ENCODE measurements at places on chromosomes 4 and X.
A peak's percentile ranks its signal among the peaks of the same experiment; 100 is the strongest.

GRCh38 chr4:17981063-17981462 lies 40.5 kb downstream of the LCORL start:
- DNase-seq = no peak

GRCh38 chr4:186132577-186133242 lies 28.2 kb downstream of the FAM149A start:
- peak; percentile 68 for DNase-seq

DNA sequence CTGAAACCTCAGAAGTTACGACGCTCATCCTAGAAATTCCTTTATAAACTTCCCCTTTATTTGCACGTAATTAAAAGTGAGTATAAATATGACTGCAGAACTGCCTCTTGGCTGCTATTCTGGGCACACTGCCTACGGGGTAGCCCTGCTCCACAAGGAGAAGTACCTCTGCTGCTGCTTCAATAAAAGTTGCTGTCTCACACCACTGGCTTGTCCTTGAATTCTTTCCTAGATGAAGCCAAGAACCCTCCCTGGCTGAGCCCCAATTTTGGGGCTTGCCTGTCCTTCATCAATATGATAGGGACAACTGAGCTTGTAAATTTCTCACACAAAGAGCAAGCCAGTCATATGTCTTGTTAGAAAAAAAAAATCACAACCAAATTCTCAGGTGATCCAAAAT lies 115.8 kb downstream of the VEGFC start:
- DNase-seq = no peak

DNA sequence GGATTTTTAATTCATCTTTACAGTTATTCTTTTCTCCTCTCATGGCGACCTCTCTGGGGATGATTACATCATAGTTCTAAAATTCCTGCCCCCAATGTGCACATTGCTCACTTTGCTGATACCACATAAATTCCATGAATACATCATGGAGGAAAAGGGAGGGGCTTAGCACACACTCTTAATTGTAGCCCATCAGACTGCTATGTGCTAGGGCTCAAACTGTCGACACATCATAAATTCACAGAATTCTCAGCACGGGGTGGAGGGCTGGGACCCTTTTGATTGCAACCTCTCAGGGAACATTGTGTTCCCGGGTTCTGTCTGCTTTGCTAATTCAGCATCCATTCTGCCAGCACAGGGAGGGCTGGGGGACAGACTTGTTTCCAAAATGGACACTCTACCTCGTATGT lies 592.9 kb downstream of the BCOR start:
- DNase-seq = no peak

- no peak for DNase-seq
These were observed 84.3 kb downstream of the NBDY start for GRCh38 chrX:56813318-56813837.

DNA sequence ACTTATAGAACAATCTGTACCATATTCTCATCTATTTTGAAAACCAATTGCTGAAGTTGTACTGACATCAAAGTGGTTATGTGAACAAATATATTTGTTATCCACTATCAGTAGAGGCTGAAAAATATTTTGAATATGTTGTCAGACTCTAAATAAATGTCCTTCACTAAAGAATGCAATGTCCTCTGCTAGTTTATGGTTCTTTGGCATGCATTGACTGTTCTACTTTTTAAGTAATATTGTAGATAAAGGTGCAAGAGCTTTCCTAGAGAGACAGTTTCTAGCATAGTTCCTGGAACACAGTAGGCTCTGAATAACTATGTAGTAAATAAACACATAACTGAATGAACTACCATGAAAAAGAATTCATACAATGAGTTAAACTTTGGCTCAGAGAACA lies 18.2 kb upstream of the COX7B2 start:
- DNase-seq = no peak

GRCh38 chrX:8083286-8083685 lies 87.8 kb downstream of the VCX2 start:
- DNase-seq = no peak

- DNase-seq = peak; percentile 77
These were observed 23.2 kb upstream of the AASDH start for GRCh38 chr4:56410247-56411062.

DNA sequence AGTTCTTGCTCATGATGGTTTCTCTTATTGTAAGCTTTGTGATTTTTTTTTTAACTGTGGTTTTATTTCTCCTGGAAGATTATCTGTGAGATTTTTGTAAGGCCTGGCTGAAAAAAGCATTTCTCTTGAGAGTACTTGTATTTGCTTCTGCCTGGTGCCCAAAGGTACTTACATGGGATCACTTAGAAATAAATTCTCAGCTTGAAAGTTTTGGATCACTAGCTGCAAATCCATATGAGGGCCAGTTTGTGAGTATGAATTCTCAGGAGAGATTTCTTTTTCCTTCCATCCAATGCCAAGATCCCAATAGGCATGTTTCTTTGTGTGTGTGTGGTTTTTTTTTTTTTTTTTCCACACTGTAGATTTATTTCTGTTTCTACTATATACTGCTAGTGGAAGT lies 1884.7 kb upstream of the PCDH7 start:
- no peak for DNase-seq

GRCh38 chrX:1531096-1531890 lies 5.7 kb downstream of the P2RY8 start:
- DNase-seq = no peak

DNA sequence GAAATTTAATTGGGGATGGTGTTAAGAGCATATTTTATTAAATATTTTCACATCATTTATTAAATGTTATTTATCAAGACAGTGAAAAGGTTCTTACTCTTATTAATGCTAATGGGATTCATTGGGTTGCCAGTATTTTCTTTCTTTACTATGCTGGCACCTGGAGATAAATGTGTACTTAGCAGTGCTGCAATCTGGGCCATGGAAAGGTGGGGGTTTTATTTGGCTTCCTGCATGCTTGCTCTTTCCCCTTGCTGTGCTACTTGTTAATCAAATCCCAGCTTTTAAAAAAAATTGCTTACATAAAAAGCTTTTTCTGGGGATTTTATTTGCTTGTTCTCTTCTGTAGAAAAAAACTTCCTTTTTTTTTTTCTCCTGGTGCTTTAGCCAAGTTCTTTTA lies 48.3 kb downstream of the ZAR1 start:
- DNase-seq = no peak

GRCh38 chrX:71111141-71111843 lies at the start of gene IL2RG:
IL2RG (minus strand) TSS chrX:71111577; CDS start chrX:71111539, 38 bp downstream.
- peak; percentile 45 for DNase-seq

GRCh38 chrX:130083107-130083490 lies 27.2 kb downstream of the ELF4 start:
- DNase-seq = no peak

DNA sequence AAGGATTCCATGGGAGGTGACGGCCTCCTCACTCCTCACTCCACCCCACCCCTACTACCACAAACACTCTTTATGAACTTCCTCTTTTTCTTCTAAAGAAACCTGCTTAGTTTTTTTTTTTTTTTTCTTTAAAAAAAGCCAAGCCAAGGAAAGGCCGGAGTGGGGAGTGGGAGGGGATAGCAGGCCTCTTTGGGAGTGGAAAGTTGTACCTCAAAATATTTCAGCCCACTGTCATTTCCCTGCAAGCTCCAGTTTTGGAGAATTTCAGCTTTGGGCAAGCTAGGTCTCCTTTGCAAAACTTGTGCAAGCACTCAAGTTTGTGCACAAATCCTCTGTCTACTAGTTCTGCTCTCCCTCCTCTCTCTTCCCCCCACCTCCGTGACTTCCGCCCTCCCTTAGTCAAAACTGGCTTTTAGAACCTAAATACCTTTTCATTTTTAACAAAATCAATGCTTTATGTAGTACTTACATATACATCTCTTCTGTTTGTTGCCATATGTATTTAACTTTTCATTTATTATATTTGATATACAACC lies 512 bp upstream of the ANTXR2 start:
- DNase-seq = no peak

DNA sequence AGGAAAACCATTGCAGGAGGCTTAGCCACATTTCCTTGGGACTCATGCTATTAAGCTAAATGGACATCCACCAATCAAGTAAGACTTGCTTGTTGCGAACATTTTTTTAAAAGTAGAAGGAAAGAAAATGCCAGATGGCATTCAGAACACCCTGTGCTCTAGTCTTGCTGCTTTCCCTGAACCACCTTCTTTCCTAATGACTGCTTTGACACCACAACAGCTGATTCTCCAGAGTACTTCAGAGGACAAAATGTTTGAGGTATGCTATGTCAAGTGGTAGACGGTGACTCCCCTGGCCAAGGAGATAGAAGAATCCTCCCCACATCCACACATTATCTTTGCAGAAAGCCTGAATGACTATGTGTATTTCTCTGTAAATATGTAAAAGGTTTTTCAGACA lies 65.4 kb downstream of the ANK2 start:
- DNase-seq = no peak

GRCh38 chr4:146095860-146096259 lies 79.7 kb upstream of the LSM6 start:
- DNase-seq = no peak

GRCh38 chr4:932713-933070 lies 432 bp downstream of the TMEM175 start:
- no peak for DNase-seq

GRCh38 chr4:32140636-32141035 lies 1420.5 kb downstream of the PCDH7 start:
- no peak for DNase-seq

- no peak for DNase-seq
These were observed 253.6 kb downstream of the CBLL2 start for GRCh38 chrX:22526339-22526738.

DNA sequence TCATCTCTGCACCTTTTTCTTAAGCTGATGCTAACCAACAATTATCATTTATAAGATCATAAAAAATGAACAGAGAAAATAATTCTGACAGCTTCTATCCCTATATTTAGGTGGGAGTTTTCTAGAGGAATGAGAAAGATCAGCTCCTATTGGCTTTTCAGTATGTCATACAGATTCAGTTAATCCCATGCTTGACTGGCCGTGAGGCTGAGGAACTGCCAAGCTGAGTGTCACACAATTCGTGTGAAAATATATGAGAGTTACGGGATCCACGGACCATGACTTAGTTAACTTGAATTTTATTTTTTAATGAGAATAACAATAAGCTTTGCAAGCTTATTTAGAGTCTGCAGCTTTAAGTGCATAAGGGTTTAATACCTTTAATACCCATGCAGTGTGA lies 37.5 kb downstream of the PHEX start:
- DNase-seq = no peak

GRCh38 chr4:20395160-20395773 lies 143.6 kb downstream of the SLIT2 start:
- DNase-seq = peak; percentile 40

DNA sequence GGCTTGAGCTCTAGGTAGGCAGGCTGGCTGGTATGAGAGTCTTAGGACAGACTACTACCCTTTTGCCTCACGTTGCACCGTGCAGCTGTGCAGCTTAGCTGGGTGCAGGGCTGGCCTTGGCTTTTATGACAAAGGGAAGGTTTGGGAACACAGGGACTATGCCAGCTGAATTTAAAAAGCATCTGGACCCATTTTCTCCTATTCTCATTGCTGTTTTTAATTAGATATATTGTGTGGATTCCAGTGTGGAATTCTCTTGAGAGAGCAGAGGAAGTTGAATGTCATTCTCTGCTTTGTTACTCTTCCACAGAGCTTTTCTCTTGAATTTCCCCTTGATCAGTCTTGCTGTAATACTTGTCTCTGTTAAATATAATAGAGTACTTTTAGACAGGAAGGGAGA lies 192.7 kb downstream of the ZNF330 start:
- no peak for DNase-seq

GRCh38 chr4:180377741-180378140 lies 1865.5 kb upstream of the TENM3 start:
- DNase-seq = no peak

- DNase-seq = no peak
These were observed 66.8 kb upstream of the ANK2 start for GRCh38 chr4:112982680-112983079.

- no peak for DNase-seq
These were observed 112.9 kb upstream of the IQCM start for GRCh38 chr4:149928507-149928906.

DNA sequence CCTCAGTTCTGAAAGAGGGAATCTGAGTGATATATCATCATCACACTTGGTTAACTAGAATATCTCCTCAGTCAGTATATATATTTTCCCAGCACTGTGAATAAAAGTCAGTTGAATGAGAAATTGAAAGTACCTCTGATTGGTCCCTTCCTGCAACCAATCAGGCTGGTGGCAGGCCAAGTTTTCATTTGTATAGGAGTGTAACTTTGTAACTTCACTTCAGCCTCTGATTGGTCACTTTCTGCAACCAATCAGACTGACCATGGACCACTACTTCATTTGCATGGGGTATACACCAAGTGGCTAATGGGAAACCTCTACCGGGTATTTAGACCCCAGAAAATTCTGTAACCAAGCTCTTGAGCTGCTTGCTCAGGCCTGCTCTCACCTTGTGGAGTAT lies 2.0 kb upstream of the PGK1 start:
- no peak for DNase-seq

DNA sequence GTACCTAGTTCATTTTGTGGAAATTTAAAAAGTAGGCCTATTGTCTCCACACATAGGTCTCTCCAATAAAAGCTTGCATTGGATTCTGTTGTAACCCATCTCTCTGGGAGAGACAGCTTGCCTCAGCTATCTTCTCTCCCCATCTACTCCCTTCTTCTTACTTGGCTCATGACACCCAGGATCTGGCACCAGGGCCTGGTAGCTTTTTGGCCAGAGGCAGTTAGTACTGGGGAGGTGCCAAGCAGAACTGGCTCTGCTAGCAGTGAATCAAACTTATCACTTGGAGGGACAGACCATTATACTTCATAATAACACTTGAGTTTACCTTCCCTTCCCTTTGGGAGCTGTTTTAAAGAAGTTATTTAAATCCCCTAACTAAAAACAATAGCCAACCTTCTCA lies 31.8 kb downstream of the PLAC1 start:
- no peak for DNase-seq

DNA sequence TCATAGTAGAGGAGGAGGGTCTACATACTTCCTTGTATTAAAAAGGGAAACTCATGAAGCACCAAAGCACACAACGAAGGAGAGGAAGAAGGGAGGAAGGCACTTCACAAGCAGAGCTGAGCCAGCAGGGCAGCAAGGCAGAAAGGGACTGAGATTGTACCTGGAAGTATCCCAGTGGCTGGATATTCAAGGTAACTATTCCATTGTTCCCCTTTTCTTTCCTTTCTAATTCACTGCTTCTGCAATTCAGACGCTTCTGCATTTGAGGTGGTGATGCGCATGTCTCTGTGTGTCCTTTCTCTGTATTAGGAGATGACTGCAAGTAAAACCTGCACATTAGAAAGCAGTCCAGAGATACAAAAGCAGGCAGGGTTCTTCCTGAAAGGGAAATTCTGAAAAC lies 54.9 kb downstream of the UBQLN2 start:
- DNase-seq = no peak

DNA sequence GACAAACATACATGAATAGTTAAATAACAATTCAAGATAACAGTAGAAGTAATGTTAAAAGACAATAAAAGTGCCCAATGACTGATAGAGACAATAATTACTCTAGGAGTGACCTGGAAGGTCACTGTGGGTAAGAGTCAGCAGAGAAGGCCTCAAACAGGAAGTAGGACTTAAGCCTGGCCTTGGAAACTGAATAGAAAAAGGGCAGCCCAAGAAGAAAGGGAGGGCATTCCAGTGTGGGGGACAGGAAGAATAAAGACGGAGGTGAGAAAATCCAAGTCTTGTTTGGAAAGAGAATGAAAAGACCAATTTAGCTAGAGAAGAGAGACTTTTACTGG lies 6.0 kb downstream of the P2RY4 start:
- DNase-seq = no peak

Data from Caco-2 (cell line).